NCI-H1417 (cell line): ENCODE measurements at places on chromosomes 3 and 15.

DNA sequence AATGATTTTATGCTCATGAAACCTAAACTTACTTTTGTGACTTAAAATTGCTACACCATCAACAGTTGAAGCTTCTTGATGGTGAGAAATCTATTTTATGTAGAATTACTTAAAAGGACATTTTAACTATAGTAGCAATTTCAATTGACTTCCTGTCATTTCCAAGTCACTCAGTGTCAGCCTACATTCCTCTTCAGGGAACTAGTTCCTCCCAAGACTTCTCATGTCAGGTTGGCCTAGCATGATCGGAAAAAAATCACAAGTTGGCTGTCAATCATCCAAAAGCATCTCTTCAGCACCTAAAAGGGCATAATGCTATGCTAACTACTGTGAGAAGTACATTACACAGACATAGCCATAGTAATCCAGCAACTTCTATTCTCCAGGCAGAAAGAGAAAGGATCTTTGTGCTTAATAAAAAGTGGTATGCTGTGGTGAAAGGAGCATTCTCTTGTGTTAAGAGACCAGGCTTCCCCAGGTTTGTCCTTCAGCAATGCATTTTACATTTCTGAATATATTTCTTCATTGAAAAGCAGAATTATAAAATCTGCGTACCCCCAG, 893.7 kb downstream of the AGBL1 start:
- no peak for DNase-seq

GRCh38 chr3:103167850-103168249, 733.0 kb downstream of the ZPLD1 start:
- no peak for DNase-seq

GRCh38 chr15:29142129-29142747, 127.4 kb downstream of the NSMCE3 start:
- DNase-seq, result no peak

DNA sequence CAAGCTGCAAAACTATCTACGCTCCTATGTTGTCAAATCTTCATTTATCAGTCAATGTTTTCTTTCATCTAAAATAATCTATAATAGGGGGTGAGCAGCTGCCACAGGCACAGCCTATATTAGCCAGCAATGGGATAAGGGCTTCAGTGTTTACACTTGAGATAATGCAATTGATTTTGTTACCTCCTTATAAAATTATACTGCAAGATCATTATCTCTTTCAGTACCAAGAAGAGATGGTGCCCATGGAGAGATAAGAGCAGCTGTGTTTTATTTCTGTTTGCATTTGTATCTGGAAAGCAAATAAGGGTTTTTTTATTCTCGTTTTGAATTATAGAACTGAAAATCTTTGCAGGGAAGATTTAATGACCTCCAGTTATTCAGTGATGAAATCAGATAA, 68.9 kb downstream of the PLD1 start:
- peak; percentile 7 for DNase-seq

DNA sequence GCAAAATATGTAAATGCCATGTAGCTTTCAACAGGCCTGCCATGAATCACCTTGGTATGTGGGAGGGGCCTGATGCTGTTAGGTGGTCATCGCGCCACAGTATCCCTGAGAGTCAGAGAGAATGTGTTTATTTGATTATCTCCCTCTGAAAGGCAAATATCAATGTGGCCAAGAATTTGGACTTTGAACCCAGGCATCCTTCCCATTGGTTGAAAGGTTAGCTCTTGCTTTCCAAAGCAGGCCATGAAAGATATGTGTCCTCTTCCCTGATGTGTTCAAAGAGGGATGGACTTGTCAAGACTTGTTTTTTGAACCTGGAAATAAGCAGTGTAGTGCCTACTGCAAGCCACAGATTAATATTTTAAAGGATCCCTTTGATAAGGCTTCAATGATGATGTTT, 36.7 kb downstream of the SRP14 start:
- DNase-seq, result no peak
